Left lung (tissue), 14 donors: ENCODE measurements at places on chromosomes 5 and 9. TPM values are rescaled to one million over a fixed set of nuclear protein-coding genes. Genes with fewer than 3 reads are reported as not detected.

DMRTA1 gene
- 2.3 TPM for polyA plus RNA-seq

FBP1 gene
- 23.8 TPM for polyA plus RNA-seq

SCGB3A2 gene
- 1,611 TPM for polyA plus RNA-seq

OR1Q1 gene
- not detected for polyA plus RNA-seq

TGFBI gene
- polyA plus RNA-seq = 147 TPM

MARCOL gene
- polyA plus RNA-seq = not detected

OCLN gene
- polyA plus RNA-seq = 47.8 TPM

ZCCHC7 gene
- 22.4 TPM for polyA plus RNA-seq

TYRP1 gene
- 8.7 TPM for polyA plus RNA-seq

DEPDC1B gene
- polyA plus RNA-seq = 8.4 TPM

FRRS1L gene
- polyA plus RNA-seq = 3.9 TPM

DNA sequence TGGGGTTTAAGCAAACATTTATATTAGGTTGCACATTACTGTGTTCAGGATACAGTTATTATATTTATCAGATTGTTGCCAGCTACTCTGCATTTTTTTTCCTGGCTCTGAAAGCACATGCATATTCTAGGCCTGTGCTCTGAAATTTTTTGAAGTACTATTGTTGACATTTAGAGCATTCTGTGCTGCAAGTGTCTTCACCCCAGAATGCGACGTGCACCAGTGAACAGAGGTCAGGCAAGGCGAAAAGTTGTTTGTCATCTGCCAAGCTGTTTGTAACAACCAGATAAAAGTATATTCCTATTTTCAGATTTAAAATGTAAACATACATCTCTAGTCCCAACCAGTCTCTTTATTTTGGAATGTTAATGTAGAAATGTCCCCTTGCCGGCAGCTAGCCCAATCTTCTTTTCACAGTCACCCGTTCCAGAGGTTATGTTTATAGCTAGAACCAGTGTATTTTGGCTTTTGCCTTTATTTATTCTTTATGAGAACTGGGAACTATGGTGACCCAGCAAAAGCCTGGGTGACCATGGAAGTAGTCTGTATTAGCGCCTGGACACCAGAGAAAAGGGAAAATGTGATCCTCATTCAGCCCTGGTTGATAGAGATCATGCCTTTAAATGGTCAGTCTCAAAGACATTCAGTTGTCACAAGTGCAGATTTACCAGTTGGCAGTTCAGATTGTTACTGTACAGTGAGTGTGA lies 84.6 kb downstream of the NDUFAF2 start:
- DNase-seq = no peak

DNA sequence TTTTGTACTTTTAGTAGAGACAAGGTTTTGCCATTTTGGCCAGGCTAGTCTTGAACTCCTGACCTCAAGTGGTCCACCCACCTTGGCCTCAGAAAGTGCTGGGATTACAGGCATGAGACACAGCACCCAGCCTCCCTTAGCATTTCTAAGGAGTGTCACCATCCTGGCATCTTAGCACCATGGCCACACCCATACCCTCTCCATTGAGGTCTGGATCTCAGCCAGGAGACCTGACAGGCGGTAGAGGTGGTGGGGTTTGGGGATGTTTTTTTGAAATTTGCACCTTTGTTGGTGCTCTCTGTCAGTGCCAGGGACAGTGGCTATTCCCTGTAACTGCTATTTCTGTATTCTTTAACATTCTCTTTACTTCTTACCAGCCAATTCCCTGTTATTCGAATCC lies 72.5 kb downstream of the TRIM36 start:
- DNase-seq = no peak

DNA sequence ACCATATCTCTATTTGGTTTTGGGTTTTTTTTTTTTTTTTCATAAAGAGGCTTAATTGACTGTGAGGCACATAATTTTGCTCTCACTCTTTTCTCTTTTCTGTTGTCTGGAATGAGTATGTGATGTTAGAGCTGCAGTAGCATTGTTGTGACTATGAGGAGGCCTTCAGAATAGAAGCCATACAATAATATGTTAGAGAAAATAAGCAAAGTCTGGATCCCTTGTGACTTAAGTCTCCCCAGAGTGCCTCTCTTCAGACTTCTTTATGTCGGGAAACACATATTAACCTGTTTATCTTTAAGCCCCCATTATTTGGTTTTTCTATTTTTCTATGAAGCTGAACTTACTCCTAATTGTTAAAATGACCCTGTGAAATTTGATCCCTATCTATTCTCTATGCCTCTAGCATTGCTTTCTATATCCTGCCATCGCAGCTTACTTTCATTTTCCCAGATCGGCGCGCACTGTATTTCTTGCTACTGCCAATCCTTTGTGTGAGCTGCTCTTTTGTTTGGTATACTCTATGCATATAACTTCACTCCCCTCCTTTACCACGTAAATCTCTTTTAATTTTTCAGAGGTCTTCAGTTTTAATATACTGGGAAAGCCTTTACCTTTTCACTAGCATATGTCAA lies 372.5 kb upstream of the KCNN2 start:
- no peak for DNase-seq

DNA sequence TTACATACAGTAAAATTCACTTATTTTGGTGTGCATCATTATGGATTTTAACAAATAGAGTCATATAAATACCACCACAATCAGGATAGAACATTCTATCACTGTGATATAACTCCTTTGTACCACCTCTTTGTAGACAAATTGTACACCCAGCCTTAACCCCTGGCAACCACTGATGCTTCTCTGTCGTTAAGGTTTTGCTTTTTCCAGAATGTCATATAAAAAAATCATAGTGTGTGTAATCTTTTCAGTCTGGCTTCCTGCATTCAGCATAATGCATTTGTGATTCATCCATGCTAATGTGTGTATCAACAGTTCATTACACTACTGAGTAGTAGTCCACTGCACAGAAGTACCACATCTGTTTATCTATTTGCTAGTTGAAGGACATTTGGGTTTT lies 81.2 kb downstream of the ARSB start:
- DNase-seq = no peak

DNA sequence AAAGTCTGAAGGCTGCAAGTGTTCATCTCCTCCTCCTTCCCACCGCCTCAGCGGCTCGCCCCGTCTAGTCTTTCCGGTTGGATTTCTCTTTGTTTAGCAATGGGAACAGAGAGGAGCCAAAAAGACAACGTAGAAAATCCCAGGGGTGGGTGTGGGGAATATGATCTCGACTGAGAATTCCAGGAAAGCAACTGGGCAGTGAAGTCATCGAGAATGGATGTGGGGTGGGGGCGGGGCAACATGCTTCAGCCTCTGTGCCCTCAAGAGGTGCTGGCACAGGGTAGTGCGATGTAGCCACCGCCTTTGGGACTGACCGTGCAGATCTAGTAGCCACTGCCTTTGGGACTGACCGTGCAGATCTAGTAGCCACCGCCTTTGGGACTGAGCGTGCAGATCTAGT lies 12.9 kb downstream of the MSX2 start:
- no peak for DNase-seq

DNA sequence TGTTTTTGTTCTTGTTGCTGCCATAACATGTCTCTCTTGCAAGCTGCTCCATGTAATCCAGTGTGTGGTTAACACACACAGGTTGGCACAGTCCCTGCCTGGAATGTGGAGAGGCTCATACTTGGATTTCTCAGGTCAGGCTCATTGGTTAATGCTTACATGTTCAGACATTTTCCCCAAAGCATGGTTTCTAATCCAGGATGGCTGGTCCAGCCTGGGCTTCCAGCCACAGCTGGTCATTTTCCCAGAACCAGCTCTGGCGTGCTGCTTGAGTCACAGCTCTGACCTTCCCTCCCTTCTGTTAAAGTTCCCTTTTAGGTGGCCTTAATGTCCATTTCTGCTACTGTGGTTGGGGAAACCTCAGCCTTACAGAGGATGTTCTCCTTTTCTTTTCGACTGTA lies 294.3 kb downstream of the TAF11L14 start:
- no peak for DNase-seq

- DNase-seq = no peak
These were observed 61.9 kb upstream of the JAK2 start for GRCh38 chr9:4923141-4923540.

DNA sequence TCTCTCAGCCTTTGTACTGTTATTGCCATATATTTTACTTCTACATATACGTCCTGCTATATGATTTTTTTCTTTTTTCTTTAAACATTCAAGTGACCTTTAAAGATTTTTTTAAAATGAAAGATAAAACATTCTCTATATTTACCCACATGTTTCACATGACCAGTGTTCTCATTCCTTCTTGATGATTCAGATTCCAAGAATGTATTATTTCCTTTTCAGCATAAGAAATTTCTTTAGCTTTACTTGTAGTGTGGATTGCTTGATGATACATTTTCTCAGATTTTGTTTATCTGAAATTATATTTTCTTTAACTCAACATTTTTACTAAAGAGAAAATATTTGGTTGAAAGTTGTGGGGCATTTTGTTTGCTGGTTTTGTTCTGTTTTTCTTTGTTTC lies 792.1 kb downstream of the BRINP1 start:
- DNase-seq = no peak

- no peak for DNase-seq
These were observed 137.4 kb downstream of the SCAMP1 start for GRCh38 chr5:78497573-78498533.

DNA sequence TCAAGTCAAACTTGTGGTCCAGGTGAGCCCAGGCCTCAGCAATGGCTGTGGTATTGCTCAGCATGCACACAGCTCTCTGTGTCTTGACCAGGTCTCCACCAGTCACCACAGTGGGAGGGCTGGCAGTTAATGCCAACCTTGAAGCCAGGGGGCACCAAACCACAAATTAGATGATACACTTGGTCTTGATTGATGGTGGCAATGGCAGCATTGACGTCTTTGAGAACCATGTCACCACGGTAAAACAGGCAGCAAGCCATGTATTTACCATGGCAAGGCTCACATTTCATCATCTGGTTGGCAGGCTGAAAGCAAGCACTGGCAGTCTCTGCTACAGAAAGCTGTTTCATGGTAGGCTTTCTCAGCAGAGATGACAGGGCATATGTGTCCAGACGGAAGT lies 40.0 kb downstream of the NIM1K start:
- DNase-seq = no peak

- DNase-seq = no peak
These were observed 8.2 kb upstream of the CCL21 start for GRCh38 chr9:34717996-34718614.

- no peak for DNase-seq
These were observed 64.6 kb downstream of the YTHDC2 start for GRCh38 chr5:113578091-113578490.

- no peak for DNase-seq
These were observed 51.3 kb upstream of the CRHBP start for GRCh38 chr5:76901522-76901921.

DNA sequence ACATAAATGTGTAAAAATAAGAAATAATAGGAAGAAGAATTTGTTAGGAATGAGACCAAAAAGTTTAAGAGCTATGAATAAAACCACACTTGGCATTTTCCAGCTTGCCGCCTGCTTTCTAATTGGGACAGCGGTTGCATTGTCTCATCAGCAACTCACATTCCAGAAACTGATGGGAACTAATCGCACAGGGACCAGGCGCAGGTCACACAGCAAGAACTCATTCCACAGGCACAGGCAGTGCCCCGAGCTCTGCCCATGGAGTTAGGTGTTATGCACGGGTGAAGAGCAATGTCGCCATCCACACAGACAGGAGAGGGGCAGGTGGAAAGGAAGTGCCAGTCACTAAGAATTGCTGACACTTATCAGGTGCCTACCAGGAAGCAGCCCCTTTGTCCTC lies 279.9 kb downstream of the NSG2 start:
- DNase-seq = no peak

- no peak for DNase-seq
These were observed 41.1 kb downstream of the G3BP1 start for GRCh38 chr5:151812757-151813309.

- no peak for DNase-seq
These were observed 32.7 kb upstream of the COL15A1 start for GRCh38 chr9:98911042-98911441.

DNA sequence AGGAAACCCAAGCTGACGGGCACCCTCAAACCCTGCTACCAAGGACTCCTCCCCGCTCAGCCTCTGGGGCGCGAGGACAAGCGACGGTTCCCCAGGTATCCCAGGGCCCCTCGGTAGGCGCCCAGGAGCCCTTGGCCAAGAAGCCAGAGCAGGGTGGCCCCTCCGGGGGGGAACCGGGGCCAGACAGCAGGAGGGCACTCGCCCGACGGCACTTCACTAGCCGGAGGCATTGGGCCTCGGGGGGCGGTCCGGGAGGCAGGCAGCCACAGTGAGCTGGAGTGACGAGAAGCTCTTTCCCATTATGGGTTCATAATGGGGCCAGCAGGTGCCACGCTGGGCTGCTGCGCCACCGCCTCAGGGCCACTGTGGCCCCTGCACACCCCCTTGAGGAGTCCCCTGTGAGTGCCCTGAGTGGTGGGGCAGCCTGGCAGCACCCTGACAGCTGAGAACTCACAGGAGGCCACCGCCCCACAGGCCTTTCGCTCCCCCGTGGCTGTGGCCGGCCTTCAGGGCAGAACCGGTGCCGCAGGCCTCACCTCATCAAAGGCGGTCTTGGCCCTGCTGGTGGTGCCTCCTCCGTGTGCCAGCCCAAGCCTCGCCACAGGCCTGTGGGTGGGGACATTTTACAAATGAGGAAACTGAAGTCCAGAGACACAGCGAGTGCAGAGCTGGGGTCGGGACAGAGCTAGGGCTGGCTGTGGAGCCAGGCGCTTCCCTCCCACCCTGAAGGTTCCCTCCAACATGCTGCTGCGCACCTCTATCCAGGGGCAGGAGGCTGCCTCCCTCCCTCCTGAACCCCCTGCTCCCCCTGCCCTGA lies 68.7 kb downstream of the PSMB7 start:
- DNase-seq = peak; percentile 74

- no peak for DNase-seq
These were observed 32.5 kb upstream of the ZNF366 start for GRCh38 chr5:72539726-72540125.

DNA sequence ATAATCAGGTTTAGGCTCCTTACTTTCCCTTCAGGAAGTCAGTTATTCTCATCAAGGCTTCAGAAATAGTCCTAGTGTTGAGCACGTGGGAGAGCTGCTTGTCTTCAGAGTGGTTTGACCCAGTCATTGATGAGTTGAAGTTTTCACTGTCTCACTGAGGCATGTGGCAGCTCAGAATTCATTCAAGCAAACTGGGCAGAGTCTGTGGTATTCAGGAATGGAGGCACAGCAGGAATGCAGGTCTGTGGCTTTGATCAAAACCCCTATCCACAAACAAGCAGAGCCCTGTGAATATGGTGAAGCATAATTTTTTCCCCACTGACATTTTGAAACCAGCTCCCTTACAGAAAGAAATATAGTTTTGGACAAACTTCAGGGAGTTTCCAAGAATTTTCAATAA lies 207.3 kb downstream of the CD180 start:
- no peak for DNase-seq
